EH (cell line): ENCODE measurements at places on chromosomes 7 and 10.

DNA sequence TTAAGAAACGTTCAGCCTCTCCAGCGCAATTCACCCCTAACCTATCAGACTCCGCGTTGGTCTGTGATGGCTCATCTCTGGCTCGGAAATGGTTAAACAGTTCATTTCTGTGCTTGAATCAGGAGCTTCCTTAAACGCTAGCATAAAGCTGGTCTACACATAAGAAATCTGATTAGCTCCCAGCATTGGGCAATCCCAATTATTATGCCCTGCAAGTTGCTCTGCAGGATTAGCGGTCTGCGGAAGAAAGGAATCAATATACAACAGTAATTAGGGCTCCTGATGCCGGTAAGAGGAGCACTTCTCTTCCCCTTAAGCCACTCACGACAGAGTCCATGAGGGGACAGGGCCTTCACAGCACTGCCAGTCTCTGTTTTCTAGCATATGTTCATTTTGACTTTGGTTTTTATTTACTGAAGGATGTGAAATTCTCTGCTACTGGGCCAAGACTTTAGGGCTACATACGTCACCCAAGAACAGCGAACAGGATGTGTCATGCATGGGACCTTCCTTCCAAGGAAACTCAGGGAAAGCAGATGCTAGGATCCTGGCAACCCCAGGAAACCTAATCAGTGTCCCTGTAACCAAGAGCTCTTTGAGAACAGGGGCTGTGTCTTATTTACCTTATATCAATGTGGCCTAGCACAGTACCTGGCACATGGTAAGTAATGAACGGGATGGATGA, 324.4 kb downstream of the KCNMA1 start:
- no peak for DNase-seq

GRCh38 chr7:73971704-73972341, 56.1 kb upstream of the ELN start:
- no peak for DNase-seq

DNA sequence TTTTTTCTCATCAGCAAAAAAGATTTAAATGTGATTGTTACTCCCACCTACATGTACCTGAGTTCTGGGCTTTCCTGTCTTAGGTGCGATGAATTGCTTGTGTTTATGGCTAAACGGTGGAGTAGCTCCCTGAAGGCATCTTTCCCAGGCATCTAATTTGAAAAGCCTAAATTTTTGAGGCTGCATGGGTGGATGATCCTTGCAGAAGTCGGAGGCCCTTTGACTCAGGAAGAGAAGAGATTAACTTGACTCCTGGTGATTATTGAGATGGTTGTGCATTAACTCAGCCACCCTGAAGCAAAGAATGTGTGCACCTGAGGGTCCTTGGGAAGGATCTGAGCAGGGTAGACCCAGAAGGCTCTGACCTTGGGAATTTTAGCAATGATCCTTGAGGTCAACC, 155.6 kb upstream of the SEMA3C start:
- DNase-seq = no peak

DNA sequence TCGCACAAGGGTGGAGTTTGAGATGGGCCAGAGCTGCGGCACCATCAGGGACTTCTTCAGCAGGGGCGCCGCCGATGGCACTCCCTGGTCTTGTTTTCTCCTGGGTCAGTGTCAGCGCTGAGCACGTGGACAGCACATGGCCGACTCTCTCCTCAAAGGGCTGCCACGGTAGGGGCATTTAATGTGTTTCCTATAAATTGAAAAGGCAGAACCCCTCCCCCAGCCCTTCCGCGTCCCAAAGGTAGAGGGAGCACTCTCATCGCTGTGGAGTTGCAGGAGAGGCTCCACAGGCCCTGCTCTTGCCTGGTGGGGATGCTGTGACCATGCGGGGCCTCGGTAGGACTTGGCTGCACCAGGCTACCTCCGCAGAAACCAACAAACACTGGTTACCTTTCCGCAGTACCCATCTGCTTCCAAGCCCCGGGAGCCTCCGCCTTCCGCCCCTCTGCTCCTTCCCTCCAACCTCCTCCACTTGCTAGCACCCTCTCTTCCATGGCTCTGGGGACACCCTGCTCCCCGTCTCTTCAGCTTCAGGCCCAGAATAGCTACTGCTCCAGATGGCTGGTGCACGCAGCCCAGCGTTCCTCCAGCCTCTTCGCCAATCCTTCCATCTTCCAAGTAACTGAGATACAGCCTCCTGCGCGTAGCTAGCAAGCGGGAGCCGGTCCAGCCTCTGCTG, 166.3 kb upstream of the ADCY1 start:
- DNase-seq = no peak

GRCh38 chr10:16184906-16185305, 251.9 kb upstream of the PTER start:
- DNase-seq = no peak

GRCh38 chr7:132771301-132771730, 195.0 kb upstream of the PLXNA4 start:
- DNase-seq = no peak
